ENCODE measurements at places on chromosomes 7 and 10.

DNA sequence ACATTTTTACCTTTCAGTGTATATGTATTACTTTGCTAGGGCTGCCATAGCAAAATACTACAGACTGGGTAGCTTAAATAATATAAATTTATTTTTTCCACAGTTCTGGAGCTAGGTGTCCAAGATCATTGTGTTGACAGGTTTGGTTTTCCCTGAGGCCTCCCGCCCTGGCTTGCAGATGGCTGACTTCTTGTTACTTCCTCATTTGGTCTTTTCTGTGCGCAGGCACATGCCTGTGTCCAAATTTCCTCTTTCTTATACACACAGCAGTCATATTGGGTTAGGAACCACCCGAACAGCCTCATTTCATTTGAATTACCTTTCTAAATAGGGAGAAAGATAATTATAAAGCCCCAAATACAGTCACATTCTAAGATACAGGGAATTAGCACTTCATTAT, 521.6 kb upstream of the SORCS1 start:
- no peak for DNase-seq

DNA sequence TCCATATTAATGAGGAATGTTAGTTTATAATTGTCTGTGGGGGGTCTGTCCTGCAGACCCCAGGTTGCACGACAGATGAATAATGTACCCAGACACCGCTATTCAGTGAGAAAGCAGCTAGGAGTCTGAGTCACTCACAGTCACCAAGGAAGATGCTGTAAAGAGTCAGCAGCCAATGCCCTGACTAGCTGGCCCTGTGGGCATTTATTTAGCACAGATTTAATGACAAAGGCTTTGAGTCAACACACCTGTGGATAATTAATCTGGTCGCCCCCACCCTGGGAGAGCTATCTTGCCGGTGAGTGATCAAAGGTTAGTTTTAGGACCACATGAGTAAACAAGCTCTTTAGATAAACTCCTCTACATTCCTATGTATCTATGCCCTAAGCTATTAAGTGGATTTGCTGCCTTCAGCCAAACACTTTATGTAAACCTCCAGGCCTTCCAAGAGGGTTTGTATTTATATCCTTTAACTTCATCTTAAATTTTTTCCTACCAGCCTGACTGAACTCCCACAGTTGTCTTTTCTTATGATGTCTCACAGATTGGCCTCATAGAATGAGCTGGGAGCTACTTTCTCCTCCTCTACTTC, 180.0 kb upstream of the ADCY1 start:
- no peak for DNase-seq

DNA sequence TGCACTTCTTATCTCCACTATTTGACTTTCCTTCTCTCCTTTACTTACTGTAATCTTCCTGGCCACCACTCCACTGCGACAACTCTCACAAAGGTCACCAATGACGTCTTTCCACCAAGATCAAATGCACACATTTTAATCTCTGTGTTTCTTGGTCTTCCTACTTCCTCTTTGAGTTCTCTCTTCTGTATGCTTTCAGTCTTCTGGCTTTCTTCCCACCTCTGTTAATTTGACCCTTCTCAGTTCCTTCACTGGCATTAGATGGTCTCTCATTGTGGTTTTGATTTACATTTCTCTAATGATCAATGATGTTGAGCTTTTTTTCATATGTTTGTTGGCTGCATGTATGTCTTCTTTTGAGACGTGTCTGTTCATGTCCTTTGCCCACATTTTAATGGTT, 31.9 kb downstream of the FAM107B start:
- DNase-seq, result no peak

DNA sequence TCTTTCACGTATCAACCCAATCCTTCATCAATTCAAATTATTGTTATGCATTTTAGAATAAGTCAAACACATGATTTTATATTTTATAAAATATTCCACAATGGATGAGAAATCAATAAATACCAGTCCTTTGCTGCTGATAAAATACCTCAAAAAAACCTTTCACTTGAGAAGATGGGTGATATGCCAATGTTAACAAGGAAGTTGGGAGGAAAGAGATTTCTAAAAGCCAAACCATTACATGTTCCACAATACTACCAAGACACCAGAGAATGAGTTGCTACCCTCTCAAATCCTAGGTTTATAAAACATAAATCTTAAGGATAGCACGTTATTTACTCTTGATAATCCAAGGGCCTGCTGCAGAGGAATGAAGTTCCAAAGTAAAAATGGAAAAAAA, 14.4 kb downstream of the RNF133 start:
- no peak for DNase-seq

GRCh38 chr10:130300608-130301020, 164.4 kb downstream of the GLRX3 start:
- no peak for DNase-seq

DNA sequence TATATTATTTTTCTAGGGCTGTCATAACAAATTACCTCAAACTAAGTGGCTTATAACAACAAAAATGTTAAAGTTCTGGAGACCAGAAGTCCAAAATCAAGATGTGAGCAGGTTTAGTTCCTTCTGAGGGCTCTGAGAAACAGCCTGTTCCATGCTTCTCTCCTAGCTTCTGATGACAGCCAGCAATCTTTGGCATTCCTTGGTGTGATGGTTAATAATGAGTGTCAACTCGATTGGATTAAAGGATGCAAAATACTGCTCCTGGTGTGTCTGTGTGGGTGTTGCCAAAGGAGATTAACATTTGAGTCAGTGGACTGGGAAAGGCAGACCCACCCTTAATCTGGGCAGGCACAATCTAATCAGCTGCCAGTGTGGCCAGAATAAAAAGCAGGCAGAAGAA, 26.3 kb upstream of the TNKS2 start:
- no peak for DNase-seq

DNA sequence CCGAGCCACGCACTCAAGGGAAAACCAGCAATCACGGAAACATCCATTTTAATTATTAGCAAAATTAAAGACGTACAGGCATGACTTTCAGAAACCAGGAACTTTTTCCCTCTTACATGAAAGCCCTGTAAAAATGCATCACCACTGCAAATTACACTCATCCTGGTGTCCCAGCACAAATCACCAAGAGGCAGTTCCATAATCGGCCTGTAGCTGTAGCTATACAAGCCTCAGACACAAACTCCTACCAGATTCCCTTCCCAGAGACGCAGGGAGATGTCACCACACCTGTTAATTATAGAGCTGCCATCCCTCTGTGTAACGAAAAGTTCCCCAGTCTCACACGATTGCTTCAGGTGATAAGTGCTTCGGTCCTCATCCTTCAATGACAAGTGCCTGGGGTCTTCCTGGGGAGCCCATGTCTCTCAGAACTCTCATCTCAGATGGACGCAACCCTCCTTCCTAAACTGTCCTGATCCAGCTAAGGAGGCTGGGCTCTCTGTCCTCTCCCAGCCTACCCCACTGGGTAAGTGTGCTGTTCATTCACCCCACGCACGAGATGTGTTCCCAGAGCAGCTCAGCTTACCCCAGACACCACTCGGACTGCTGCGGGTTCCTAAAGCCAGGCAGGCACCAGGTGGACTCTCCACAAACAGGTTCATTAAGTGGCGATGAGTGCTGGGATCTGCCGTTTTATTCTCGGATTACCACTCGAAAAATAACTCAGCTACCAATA, 5.9 kb downstream of the FGFR2 start:
- DNase-seq, result no peak

DNA sequence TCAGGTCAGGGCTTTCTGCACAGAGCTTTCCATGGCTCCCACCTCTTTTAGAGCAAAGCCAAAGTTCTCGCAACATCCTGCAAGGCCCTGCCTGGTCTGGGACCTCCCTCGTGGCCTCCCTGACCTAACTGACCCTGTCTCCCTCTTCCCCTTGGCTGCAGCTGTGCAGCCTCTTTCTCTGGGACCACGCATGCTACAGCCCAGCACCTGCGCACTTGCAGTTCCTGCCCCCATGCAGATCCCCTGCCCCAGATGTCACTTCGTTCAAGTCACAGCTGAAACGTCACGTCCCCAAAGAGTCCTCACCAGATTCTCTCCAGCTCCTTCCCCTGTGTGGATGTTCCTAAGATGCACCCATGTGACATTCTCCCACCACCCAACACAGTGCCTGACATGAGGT, 61.2 kb upstream of the ZNF716 start:
- no peak for DNase-seq

Measured in cortex of kidney (tissue), 1 donor.